ENCODE measurements at places on chromosomes 11 and 22.
A peak's percentile ranks its signal among the peaks of the same experiment; 100 is the strongest.

DNA sequence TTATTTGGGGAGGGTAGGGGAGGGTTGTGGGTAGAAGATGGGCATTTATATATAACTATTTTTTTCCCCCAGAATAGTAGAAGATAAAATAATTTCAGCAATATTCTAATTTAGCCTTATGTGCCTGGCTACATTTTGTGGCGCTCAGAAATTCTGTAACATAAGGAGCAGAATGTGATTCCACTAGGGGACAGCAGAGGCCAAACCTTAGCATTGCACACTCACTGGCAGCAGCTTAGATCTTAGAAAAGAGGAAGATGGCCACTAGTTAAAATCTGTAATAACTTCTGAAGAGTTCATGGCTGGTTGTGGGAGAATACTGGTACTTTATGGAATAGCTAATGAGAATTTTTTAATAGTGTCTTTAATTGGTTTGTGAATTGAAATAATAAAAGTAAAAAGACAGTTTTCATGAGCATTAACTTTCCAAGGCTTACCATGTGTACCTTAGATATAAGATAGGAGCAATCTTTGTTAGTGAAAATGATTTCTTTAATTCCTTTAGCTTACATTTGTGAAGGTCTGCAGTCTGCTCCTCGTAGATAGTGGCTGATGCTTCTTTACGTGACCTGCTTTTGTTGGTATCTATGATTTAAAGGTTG, 33.1 kb downstream of the DDX10 start:
- DNase-seq, result peak; percentile 72

DNA sequence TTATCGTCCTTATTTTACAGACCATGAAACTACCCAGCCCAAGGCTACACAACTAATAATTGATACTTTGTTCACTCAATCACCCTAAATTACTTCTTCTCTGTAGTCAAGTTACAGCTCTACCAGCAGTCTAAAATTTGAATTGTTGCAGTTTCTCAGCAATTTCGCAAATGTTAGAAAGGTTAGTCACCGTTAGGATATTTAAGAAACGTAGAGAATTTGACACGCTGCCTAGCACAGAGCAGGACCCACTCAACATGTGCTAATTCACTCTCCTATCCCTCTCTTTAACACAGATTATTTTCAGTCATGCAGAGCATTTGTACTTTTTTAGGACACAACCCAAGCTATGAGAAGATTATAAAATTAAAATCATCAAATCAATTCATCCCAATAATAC, 771.1 kb upstream of the LUZP2 start:
- DNase-seq, result no peak

- no peak for DNase-seq
These were observed 1217.6 kb downstream of the JRKL start for GRCh38 chr11:97607291-97608000.

DNA sequence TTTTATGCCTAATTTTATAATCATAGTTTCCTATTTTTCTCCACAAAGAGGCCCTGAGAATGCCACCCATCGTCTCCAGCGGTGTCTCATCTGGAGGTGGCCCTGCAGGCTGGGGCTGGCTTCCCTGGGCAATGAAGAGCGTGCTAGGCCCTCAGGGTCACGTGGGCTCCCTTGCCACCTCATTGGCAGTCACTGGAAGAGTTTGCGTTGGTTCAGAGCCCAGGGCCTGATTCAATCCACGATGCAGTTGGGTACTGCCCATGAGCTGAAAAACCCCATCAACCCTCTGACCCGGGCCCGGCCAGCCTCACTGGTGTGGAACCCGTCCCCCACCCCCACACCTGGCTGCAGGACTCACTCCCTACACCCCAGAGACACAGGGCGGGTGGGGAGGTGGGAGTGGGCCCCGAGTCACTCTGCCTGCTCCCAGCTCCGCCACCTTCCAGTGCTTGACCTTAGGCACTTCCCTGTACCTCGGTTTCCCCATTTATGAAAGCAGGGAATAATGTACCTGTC, 43.4 kb upstream of the A4GALT start:
- DNase-seq, result no peak

DNA sequence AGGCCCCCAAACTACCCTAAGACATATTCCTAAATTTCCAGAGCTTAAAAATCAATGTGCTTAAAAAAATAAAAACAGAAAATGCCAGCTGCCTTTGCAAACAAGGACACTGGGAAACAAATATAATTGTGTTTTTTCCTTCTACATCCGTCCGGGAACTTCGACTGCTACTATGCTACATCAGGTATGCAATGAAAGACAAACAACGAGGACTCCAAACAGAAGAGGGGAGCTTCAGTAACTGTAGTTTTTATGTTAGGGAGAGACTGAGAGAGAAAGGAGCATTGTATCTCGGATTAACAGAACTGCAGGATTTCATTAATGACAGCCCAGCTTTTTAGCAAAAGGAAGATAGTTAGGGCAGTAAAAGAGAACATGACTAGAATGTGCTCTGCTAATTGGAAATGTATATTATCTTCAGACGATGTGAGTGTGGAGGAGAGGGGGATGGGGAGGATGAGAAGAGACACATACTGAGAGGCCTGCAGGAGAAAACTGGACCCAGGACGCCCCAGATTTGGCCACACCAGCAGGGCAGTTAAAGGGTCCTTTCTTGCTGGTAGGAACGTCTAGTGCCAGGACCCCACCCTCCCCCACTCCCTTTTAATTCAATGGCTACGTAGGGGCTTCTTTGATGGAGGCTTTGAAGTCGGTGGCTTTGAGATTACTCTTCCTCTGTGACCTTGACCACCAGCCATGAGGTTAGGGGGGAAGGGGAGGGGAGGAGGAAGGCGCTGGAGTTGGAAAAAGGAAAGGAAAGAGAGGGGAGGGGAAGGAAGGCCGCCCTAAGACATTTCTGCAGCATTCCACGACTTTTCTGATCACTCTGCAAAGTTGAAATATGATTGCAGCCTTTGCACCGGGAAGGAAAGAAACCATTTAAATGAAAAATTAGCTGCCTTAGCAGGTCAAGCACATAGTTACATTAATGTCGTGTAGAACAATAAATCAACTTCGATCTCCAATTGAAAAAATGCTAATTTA, 187.1 kb downstream of the BLID start:
- peak; percentile 23 for DNase-seq

GRCh38 chr11:116849486-116849885, 12.1 kb upstream of the APOA1 start:
- DNase-seq, result no peak

DNA sequence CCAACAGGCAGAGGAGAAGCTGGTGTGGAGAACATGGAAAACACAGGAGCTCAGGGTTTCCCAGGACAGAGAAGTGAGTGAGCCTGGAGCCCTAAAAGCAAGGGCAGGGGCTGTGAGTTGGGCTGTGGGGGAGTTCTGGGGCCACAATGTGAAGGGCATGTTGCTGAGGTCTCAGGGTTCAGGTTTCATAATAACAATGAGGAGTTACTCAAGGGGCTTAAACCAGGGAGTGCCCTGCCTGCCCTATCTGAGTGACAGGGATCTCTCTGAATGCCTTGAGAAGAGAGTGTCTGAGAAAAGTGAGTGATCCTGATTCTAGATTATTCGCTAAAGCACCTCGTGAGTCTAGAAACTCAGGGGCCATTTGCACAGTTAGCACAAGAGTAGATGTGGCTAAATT, 129.6 kb downstream of the VPREB1 start:
- no peak for DNase-seq

- DNase-seq, result no peak
These were observed 17.7 kb downstream of the MOGAT2 start for GRCh38 chr11:75735181-75735845.

GRCh38 chr11:117316197-117316961, at the start of gene BACE1:
Gene BACE1, minus strand, starts transcription at chr11:117316256. Its CDS starts 461 bp downstream, at chr11:117315795.
- peak; percentile 89 for DNase-seq

GRCh38 chr11:6717426-6717825, 34.3 kb upstream of the MRPL17 start:
- DNase-seq, result no peak

- DNase-seq, result no peak
These were observed 441.4 kb downstream of the BUD13 start for GRCh38 chr11:116331381-116331780.

- DNase-seq, result no peak
These were observed 30.8 kb upstream of the LRRC10B start for GRCh38 chr11:61477727-61478148.

- no peak for DNase-seq
These were observed 48.7 kb downstream of the KCNQ1OT1 start for GRCh38 chr11:2651054-2651617.

- DNase-seq, result no peak
These were observed 137.0 kb downstream of the ST3GAL4 start for GRCh38 chr11:126492331-126493082.

- no peak for DNase-seq
These were observed 162.8 kb downstream of the RAB38 start for GRCh38 chr11:88012456-88012855.

GRCh38 chr11:43578346-43579170, 102.0 kb upstream of the HSD17B12 start:
- DNase-seq, result no peak

DNA sequence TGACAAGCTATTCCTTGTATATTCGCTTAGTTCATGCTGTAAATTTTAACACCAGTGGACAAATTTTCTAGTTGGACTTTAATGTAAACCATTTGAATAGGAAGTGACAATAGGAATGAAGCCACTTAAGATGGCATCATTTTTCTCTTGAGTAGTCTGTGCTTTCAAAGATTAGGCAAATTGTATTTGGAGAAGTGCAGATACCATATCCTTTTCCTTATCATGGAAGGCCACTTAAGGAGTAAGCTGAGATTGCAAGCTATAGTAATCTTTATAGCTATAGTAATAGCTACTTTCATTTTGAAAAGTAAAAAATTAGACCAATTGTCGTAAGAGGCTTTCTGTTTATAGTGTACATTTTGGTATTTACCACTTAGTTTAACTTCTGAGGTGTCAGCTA, 12.8 kb downstream of the CAPRIN1 start:
- DNase-seq, result no peak

Measured in hindlimb muscle (tissue), 1 donor.